Natural killer cell (primary cell): ENCODE measurements at places on chromosomes 1 and 21.
A peak's percentile ranks its signal among the peaks of the same experiment; 100 is the strongest.

- DNase-seq = no peak
Observed at GRCh38 chr1:7508052-7508933, 262.8 kb upstream of the VAMP3 start.

DNA sequence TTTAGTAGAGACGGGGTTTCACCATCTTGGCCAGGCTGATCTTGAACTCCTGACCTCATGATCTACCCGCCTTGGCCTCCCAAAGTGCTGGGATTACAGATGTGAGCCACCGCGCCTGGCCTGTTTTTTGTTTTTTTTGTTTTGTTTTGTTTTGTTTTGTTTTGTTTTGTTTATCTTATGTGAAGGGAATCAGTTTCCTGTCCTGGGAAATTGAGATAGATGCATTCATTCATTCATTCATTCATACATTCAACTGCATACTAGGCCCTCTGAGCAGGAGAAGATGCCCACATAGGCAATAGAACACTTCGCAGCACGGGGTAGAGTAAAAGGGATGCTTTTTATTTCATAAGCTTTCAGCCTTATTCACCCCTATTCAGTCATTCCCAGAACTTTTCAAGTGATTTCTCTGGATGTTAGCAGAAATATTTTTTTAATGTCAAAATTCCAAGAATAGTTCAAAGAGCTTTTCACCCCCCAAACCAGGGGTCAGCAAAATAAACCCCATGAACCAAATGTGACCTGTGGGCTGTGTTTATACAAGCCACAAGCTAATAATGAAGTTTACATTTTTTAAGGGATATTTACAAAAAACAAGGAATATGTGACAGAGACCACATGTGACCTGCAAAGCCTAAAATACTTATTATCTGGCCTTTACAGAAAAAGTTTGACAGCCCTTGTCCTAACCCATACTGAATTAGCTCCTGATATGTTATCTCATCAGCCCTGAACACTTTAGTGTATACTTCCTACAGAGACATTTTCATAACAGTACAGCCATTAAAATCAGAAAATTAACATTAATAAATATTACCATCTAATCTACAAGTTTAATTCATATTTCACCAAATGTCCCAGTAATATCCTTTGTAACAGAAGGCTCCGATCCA lies 127.1 kb downstream of the MAST2 start:
- no peak for DNase-seq

GRCh38 chr1:202642619-202643291 lies 67.5 kb downstream of the SYT2 start:
- DNase-seq = peak; percentile 24

- no peak for DNase-seq
Observed at GRCh38 chr1:1237874-1238701, 6.1 kb downstream of the B3GALT6 start.
